GF-D8 (cell line): ENCODE measurements at places on chromosomes 6 and 20.
A peak's percentile ranks its signal among the peaks of the same experiment; 100 is the strongest.

- no peak for DNase-seq
These were observed 66.5 kb upstream of the IER3 start for GRCh38 chr6:30810813-30811339.

GRCh38 chr6:113971741-113972140 lies 793 bp upstream of the HDAC2 start:
- DNase-seq = peak; percentile 43

DNA sequence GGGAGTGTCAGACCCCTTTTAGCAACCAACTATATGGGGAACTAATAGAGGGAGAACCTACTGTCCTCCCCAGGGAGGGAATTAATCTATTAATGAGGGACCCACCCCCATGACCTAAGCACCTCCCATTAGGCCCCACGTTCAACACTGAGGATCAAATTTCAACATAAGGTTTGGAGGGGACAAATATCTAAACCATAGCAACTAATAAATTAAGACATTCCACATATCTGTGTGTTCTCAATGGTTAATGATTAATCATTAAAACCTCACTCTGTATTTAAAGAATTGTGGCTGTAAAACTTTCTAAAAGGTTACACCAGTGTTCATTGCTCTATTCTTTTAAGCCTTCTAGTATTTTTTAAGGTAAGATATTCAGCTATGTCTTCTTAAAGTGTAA lies 500.4 kb upstream of the SULF2 start:
- no peak for DNase-seq

DNA sequence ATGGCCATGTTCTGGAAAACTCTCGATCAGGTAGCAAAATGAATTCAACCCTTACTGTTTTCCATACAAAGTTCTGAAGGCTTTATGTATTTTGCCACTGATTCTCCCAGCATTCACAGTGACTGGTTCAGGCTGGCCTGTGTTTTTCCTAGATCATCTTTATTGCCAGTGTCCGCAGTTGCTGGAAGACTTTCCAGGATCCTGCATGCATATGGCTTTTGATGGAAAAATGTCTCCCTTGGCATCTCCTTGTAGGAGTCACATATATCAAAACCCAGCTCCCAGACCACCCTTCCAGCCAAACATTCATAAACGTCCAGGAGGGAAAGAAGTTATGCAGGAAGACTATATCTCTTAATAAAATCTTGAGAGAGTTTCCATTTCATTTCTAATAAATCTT lies 588.8 kb downstream of the MAFB start:
- DNase-seq = no peak

- DNase-seq = no peak
These were observed 34.7 kb upstream of the ERVFRD-1 start for GRCh38 chr6:11146117-11146826.

- no peak for DNase-seq
These were observed 33.7 kb downstream of the MTHFD1L start for GRCh38 chr6:150899231-150899630.

DNA sequence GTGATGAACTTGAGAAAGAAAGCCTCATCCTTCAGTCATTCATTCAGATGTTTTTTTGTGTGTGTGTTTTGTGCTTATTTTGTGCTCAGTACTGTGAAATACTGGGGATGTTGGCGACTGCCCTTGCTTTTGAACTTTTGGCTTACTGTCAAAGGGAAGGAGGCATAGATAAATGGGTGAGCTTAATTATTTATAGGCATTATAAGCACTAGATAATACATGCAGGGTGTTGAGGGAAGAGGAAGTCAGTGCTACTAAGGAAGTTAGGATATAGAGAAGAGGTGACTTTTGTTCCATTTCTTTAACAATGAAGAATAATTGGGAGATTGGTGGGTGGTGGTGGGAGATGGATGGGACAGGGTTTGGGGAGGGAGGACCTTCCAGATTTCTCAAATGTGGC lies 23.6 kb downstream of the XRN2 start:
- DNase-seq = no peak

DNA sequence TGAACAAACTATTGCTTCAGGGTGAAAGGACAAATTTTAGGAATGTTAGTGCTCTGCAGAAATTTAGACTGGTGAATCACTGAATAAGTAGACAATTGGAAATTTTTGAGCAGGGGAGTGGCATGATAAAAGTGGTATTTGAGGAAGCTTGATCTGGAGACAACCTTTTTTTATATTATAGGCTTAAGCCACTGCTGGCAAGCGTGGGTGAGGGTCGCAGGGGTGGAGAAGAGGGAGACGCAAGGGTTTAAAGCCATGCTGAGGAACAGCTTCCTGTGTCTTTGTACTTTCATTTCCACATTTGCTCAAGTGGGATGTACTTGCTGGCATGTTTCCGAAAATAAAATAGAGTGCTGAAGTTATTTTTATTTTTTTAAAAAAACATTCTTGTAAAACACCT lies 23.7 kb downstream of the NCOA7 start:
- no peak for DNase-seq

GRCh38 chr20:21082584-21082983 lies 23.6 kb downstream of the LINC00237 start:
- DNase-seq = no peak

DNA sequence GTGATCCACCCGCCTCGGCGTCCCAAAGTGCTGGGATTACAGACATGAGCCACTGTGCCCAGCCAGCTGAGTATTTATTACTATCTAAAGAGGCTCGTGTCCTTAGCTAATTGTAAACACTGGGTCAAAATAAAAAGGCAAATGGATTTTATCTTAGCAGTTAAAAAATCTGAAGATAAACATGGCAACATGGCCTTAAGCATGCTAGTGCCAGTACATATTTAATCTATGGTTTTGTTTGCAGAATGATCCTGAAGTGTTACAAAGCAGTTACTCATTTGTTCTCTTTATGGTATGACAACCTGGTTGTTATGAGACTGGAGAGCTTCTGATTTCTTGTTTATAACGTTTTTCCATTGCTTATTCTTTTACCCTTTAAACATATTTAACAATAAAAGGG lies 3.9 kb upstream of the KIAA0408 start:
- no peak for DNase-seq

GRCh38 chr20:22414305-22414742 lies 170.0 kb downstream of the FOXA2 start:
- DNase-seq = no peak

GRCh38 chr20:64224351-64225170 lies 31.0 kb upstream of the PCMTD2 start:
- no peak for DNase-seq

DNA sequence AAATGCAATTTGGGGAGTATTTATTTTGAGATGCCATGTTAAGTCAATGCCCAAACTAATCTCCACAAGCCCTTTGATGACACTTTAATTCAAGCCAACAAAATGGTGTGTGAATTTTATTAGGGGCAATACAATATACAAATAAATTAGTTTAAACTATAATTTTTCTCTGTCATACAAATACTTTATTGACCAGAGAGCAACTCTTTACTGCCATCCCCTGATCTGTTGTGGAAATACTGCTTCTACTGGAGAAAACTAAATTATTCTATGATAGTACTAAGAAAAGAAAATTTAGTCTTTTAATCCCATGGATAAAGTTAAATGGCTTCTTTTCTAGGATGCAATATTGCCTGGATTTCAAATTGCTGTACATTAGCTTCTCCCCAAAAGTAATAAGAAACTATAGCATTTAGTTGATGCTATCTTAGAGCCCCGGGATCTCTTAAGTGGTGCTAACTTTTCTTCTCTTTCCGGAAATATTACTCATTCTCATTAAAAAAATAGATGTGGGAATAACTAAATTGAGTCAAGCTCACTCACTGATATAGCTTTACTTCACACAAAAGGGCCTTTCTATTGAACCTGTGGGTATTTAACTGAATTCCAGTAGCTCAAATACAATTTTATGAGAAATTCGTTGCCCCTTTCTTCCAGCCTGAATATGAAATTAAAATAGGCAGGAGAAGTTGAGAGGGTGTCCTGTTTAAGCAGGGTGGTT lies 49.2 kb downstream of the SMPDL3A start:
- no peak for DNase-seq

GRCh38 chr20:34567892-34568865 lies 9.7 kb downstream of the MAP1LC3A start:
- DNase-seq = no peak

DNA sequence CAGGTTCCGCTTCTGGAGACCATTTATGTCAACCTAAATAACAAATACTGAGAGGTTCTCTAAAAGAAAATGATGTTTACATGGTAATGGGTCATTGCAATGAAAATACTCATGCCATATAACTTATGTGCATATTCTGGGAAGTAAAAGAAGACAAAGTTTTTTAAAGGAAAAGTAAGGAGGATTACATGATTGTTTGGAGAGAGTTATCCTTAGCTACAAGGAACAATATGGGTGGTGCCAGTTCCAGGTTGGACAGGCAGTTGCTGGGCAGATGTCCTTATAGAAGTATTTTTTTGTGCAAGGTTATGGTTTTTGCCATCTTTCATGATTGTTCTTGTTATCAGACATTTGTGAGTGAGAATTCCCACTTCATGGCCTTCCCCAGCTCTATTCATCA lies 52.5 kb downstream of the MRAP2 start:
- DNase-seq = no peak

GRCh38 chr20:32067234-32067821 lies 15.3 kb downstream of the HCK start:
- DNase-seq = peak; percentile 17

GRCh38 chr6:170277893-170278742 lies 12.8 kb downstream of the DLL1 start:
- DNase-seq = no peak

- DNase-seq = no peak
These were observed 242.3 kb downstream of the TBX18 start for GRCh38 chr6:84522135-84522549.

- DNase-seq = no peak
These were observed 99.4 kb upstream of the VGLL2 start for GRCh38 chr6:117165911-117166499.

- no peak for DNase-seq
These were observed 389.3 kb downstream of the HDGFL1 start for GRCh38 chr6:22958677-22959076.

GRCh38 chr6:88517737-88518136 lies 351.6 kb upstream of the CNR1 start:
- no peak for DNase-seq

DNA sequence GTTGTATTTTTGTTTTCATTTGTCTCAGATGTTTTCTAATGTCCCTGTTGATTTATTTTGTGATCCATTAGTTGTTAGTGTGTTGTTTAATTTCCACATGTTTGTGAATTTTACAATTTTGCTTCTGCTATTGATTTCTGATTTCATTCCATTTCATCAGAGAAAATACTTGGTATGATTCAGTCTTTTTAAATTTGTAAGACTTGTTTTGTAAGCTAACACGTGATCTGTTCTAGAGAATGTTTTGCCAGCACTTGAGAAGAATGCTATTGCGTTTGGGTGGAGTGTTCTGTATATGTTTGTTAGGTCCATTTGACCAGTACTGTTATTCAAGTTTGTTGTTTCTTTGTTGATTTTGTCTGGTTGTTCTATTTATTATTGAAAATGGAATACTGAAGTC lies 53.9 kb downstream of the KIZ start:
- DNase-seq = no peak

DNA sequence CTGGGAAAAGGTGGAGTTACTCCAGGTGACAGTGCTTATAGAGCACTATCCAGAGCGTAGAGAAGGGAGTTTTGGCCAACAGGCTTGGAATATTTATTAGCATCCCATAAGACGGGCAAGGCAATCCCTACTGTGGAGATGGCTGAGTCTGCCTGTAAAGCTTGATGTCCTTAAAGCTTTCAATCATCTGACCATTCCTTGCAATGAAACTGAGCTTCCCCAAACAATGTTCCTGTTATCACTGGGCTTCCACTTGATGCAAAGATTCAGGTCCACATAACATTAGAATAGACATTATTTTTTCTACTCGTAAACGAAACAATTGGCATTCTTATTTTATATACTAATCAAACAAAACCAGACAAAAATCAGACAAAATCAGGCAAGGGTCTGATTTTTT lies 48.4 kb upstream of the PIM1 start:
- DNase-seq = no peak

DNA sequence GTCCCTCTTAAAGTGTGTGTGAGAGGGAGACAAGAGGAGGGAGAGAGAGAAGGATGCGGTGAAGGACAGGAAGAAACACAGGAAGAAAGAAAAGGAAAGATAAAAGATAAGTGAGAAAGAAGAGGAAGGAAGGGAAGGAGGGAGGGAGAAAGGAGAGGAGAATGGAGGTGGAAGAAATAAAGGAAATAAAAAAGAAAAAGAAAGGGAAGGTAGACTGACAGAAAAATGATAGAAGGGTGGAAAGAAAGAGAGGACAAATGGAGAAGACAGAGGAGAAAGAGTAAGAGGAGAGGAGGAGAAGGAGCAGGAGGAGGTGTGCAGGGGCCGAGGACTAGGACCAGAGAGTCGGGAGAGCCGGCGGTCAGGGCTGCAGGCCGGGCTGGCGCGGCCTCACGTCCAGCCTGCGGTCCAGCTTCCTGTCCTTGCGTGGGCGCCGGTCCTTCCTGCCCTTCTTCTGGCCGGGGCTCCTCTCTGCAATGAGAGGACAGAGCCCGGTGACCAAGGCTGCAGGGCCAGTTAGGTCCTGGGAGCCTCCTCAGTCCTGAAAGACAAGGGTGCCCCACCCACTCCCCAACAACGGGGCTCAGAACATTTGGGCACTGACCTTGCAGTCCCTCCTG lies 42.0 kb downstream of the RSPO4 start:
- no peak for DNase-seq

GRCh38 chr6:43803055-43803782 lies 33.2 kb downstream of the VEGFA start:
- DNase-seq = no peak

- DNase-seq = no peak
These were observed 75.8 kb downstream of the PREP start for GRCh38 chr6:105326833-105327770.

- no peak for DNase-seq
These were observed 641 bp downstream of the SF3B5 start for GRCh38 chr6:144094731-144095133.

DNA sequence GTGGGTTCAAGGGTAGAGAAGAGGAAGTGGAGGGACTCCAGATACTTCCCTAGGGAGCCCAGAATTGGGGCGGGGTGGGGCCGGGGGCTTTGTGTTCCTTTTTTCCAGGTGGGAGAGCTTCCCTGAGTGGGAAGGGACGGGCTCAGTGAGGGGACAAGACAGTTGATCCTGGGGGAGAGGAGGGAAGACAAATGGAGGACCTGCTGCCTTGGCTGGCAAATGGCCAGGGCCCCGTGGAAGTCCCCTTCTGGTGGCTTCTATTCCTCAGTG lies 2.6 kb downstream of the CTSZ start:
- no peak for DNase-seq
